Subcutaneous preadipocyte (primary cell): ENCODE measurements at places on chromosomes 1 and 21. TPM values are rescaled to one million over a fixed set of nuclear protein-coding genes. Genes with fewer than 3 reads are reported as not detected.

MTARC2 gene
- 2.9 and 3.1 TPM in 2 replicates for total RNA-seq

PRKCZ gene
- total RNA-seq = 1.2 and 1.8 TPM in 2 replicates

PARS2 gene
- 4.4 and 5.9 TPM in 2 replicates for total RNA-seq

MORN1 gene
- 8.1 and 11.1 TPM in 2 replicates for total RNA-seq

C1orf53 gene
- 3.9 and 5.5 TPM in 2 replicates for total RNA-seq
